Muscle of arm (tissue), 14 donors: ENCODE measurements at places on chromosomes 3 and 15.

GRCh38 chr3:130699765-130700164 lies 46.9 kb downstream of the PIK3R4 start:
- DNase-seq, result no peak

GRCh38 chr15:44550256-44550655 lies 13.3 kb downstream of the EIF3J start:
- no peak for DNase-seq

DNA sequence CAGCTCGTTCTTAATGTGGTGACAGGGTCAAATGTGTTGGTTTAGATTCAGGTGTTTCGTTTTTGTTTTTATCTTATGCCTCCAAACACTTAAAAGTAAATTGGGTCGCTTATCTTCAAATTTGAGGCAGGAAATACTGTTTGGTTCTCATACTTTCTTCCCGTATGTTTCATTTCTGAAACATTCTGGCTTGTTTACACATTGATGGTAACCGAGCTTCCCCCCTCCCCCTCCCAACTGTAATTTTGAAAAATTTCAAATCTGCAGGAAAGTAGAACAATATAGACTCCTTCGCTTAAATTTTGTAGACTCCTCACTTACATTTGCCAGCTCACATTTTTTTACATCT lies 64.9 kb downstream of the CMTM8 start:
- no peak for DNase-seq

DNA sequence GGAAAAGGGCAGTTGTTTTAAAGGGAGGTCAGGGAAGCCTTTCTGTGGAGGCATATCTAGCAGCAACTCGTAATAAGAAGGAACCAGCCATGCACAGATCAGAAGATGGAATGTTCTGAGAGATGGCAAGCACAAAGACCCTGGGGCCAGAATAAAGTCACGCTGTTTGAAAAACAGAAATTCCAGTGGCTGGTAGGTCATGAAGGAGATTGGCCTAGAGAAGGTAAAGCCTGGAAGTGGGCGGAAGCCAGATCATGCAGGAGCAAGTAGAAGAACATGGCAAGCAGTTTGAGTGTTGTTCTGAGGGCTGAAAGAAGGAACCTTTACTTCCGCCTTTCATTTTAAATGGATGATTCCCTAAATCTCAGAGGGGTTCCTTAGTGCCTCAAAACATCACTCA lies 208.1 kb upstream of the PPP2R3A start:
- no peak for DNase-seq

DNA sequence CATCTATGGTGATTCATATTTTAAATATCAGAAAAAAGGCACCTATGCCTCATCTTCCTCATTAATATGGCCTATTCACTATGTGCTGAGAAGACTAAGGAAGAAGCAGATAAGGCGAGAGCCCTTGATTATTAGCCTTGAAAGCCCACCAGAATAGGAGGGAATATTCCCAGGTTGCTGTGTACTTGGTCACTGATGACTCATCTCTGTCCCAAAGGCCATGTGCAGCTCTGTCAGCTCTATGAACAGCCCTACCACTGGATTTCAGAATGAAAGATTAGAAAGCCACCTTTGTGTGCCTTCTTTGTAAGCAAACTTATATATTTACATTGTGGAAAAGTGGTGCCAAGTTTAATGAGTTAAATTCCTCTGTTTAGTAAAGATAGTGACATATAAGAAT lies 211.5 kb downstream of the NFKBIZ start:
- no peak for DNase-seq

DNA sequence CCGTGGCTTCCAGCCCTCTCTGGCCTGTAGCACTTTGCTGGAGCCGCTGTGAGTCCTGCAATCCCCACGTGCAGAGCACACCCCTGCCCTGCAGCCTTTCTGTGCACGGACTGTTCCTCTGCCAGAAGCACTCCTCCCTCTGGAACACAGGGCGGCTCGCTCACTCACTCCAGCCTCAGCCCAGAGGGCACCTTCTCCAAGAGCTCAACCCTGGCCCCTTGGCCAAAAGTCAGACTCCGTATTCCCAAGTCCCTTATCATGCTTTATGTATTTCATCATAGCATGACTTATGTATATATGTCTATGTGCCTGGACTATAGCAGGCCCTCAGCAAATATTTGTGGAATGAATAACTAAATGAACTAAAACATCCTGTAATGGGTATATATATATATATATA lies 63.2 kb downstream of the ASB7 start:
- DNase-seq, result no peak

GRCh38 chr15:83559310-83559966 lies 94.5 kb upstream of the ADAMTSL3 start:
- peak; percentile 76 for DNase-seq

- no peak for DNase-seq
Measured at GRCh38 chr3:149585401-149585726, 72.5 kb downstream of the WWTR1 start.

DNA sequence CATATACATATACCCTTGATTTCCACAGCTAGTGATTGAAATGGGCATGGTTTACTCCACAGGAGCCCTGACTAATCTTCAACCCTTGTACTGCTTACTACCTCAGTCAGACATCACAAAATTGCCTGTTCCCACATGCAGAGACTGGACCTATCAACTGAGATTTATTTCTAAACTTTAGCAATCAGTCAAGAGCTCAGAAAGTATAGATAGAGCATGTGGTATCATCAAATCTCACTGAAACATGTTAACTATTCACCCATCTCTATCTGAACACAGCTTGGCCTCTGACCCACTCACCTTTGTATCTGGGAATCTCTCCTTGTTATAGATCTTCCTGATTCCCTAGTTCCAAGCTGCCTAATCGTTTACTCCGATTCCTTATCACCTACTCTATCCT lies 14.6 kb downstream of the ADAM10 start:
- DNase-seq, result no peak

DNA sequence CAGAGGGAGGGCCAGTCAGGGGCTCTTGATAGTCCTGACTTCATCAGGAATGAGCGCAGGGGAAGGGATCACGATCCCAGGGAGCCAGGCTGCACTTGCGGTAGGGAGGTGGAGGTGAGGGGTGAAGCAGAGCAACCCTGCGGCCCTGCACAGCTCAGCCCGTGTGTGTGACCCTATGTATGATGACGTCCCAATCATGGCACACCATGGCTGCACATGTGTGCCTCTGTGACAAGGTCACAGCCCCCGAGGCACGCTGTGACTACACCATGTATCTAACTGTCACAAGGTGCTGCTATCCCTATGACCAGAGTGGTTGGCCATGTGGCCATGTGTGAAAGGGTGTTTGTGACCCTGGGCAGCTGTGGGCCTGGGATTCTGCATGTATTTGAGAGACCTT lies 13.3 kb upstream of the ALAS1 start:
- DNase-seq, result no peak

GRCh38 chr15:87681104-87681503 lies 575.4 kb downstream of the NTRK3 start:
- no peak for DNase-seq

GRCh38 chr3:10445561-10446175 lies 59.7 kb downstream of the ATP2B2 start:
- no peak for DNase-seq

DNA sequence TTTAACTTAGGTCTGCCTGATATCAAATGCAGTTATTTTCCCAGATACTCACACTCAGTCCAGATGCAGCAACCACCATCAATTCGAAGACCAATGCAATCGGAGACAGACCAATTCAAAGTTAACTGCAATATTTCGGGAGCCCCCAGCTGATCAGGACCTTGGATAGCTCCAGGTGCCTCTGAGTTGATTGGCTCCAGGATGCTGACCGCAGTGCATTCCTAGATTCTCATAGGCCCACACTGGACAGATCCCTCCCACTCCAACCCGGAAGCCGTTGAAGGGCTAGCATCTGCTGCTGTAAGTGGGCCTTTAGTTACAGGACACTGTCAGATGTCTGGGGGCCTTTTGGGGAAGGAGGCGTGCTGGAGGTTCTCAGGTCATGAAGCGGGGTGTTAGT lies 89.5 kb upstream of the ATP2B2 start:
- DNase-seq, result peak; percentile 75

DNA sequence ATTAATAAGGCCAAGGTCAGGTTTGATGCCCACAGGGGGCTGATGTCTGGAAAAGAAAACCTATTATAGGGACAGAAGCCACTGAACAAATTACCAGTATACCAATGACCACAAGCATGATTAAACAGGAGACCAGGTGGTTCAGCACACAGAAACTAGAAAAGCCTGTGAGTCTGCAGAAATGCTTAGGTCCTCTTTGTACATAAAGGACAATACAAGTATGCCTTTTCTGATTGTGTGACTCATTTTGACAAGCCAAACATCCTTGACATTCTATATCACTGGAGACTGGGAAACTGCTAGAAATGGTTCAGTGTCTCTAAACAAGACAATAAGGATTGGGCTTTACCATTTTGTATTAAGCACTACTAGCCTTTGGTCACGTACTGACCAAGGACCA lies 113.2 kb upstream of the MYO5C start:
- no peak for DNase-seq

- no peak for DNase-seq
Measured at GRCh38 chr3:21226086-21226485, 524.9 kb downstream of the ZNF385D start.
